ENCODE measurements at places on chromosomes 11 and 22.

DNA sequence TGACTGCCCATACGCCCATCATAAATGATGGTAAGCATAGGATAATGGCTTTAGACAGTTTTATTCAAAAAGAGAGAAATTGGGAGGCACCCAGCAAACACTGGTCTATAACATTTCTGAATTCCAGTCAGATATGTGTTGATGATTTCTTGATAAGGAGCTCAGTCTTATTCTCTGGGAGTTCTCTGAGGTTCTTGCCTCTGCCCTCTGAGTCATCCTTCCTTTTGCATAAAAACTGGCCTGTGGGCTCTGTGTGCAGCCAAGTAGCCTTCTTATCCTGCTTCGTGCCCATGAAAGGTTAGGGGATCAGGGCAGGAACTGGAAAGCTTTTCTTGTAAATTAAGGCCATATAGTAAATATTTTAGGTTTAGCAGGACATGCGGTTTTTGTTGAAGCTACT, 48.9 kb downstream of the FAR1 start:
- no peak for DNase-seq

- no peak for DNase-seq
Observed at GRCh38 chr11:94303966-94304958, at the start of gene IZUMO1R. IZUMO1R (plus strand) TSS chr11:94304580; CDS start chr11:94305637, 1,057 bp downstream.

- no peak for DNase-seq
Observed at GRCh38 chr11:115251126-115251525, 253.1 kb downstream of the CADM1 start.

- DNase-seq = no peak
Observed at GRCh38 chr11:18307461-18308139, 14.3 kb downstream of the HPS5 start.

DNA sequence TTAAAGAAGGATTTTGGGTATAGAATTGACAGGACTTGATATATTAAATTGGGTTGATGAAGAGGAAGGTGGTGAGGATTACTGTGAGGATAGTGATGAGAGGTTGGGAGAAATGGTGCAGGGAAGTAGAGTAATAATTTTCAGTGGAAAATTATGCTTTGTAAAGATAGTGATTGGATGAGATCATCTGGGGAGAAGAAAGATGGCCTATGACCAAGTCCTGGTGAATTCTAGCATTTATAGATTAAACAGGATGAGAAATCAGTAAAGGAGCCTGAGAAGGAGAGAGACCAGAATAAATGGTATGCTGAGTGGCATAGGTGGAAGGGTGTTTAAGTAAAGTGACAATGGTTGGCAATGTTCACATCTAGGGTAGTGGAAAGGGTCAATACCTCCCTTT, 15.0 kb downstream of the IPO7 start:
- no peak for DNase-seq
